Ascending aorta (tissue), 2 donors: ENCODE measurements at places on chromosomes 7 and 10.
A peak's percentile ranks its signal among the peaks of the same experiment; 100 is the strongest.

DNA sequence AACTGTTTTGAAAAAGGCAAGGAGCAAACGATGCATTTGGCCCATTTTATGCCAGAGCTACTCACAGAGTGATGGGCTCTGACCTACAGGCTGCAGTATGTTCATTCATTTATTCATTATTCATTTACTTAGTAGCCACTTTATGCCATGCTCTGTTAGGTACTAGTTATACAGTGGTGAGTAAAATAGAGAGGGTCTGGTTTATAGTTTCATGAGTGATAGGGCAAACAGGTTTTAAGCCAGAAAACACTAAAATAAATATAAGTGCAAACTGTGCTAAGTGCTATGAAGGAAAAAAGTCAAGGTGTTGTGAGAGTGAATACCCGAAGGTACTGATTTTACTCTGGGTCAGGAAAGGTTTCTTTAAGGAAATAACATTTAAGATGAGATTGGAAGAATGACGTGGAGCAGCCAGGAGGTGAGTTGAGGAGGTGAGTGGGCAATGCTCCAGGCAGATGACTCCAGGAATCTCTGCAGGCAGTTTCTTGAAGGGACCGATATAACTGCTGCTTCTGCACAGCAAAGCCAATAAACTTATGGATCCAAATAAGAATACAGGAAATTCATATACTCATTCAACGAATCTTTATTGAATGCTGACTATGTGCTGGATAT, 56.9 kb upstream of the FAM133B start:
- no peak overlapping the region for H3K4me3 ChIP-seq
- no peak overlapping the region for H3K27ac ChIP-seq
- H3K4me1 ChIP-seq, result no peaks in the 10 kb centered on the region
- H3K27me3 ChIP-seq, result no peaks in the 10 kb centered on the region

DNA sequence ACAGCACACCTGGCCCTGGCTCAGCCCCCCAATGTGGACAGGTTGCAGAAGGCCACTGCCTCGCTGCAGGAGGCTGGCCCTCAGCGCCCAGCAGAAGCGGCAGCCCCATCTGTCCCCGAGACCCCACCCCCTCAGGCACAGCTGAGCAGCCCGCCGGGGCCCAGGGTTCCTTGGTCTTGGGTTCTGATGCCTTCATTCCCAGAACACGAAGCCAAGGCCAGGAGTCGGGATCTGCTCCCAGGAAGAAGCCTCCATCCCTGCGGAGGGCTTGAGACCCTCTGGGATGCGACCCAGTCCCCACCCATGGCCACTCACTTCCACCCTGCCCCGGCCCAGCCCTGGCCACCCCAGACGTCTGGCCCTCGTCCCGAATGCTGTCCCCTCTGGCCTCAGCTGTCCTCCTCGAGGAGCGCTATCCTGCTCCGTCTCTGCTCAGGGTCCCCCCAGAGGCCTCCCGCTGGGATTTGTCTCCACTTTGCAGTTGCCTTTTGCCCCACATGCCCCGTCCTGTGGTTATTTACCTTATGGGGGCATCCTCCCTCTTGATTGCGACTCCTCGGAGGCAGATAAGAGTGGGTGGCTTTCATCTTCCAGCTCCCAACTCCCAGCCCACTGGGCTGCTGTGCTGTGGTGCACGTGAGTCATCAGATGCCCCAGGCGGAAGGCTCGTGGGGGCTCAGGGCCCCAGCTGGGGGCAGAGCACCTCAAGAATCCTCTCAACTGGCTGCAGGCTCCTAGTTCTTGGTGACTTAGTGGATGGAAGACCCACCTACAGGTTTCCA, 97.5 kb downstream of the MKI67 start:
- no peaks in the 10 kb centered on the region for H3K4me1 ChIP-seq
- no peaks in the 10 kb centered on the region for H3K36me3 ChIP-seq
- no peak overlapping the region for H3K4me3 ChIP-seq

- no peaks in the 10 kb centered on the region for H3K4me1 ChIP-seq
- no peak overlapping the region for H3K27ac ChIP-seq
- no peaks in the 10 kb centered on the region for H3K36me3 ChIP-seq
- DNase-seq, result no peak
Measured at GRCh38 chr10:119523895-119524719, 18.4 kb downstream of the RGS10 start.

GRCh38 chr10:79181698-79182521, 113.1 kb downstream of the ZMIZ1 start:
- H3K27ac ChIP-seq, result peak overlapping the region; percentile 10
- no peaks in the 10 kb centered on the region for H3K27me3 ChIP-seq
- peaks cover 2% of the 10 kb centered on the region for H3K36me3 ChIP-seq

DNA sequence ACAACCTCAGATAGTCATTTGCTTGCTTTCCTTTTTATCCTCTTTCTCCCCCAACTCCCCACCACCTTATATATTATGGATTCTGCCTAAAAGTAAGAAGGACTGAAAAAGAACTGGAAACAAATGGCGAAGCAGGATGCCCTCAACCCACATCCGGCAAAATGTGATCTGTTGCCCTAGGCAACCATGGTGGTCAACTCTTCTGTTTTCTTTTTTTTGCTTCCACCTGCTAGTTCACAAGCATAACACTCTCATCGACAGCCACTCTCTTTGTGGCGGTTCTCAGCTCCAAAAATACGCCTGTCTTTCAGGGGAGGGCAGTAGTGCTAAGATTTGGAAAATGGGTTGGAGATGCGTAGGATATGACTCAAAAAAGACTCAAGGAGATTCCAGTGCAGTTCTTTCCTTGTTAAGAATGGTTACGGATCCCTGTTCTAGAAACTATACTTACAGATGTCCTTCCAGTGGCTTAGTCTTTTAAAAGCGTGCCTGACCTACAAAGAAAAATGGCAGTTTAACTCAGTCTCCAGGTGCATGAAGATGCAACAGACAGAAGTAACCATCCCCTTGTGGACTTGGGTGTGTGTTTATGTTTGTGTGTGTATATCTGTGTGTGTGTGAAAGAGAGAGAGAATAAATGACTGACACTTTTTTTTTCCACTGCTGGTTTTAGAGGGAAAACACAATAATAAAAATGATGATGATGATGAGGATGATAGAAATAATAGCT, 10.7 kb downstream of the APBB1IP start:
- no peaks in the 10 kb centered on the region for H3K36me3 ChIP-seq
- no peaks in the 10 kb centered on the region for H3K27me3 ChIP-seq
- H3K4me1 ChIP-seq, result no peaks in the 10 kb centered on the region

DNA sequence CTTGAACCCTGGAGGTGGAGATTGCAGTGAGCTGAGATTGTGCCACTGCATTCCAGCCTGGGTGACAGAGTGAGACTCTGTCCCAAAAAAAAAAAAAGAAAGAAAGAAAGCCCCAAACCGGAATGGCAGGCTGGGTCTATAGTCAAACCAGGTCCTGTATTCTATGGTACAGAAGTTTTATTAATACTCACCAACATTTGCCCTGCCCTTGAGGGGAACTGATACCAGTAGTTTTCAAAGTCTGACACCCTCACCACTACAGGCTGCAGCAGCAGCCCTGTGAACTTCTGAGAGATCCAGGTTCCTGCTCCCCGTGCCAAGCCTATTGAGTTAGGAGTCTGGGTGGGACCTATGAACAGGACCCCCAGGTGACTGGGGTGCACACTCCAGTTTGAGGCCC, 80.6 kb downstream of the RGS10 start:
- no peaks in the 10 kb centered on the region for H3K27me3 ChIP-seq
- H3K4me1 ChIP-seq, result no peaks in the 10 kb centered on the region
- H3K4me3 ChIP-seq, result no peak overlapping the region
